ENCODE measurements at places on chromosomes 1 and 21. TPM values are rescaled to one million over a fixed set of nuclear protein-coding genes. Genes with fewer than 3 reads are reported as not detected.

GRCh38 chr1:86227026-86227425 lies 70.5 kb upstream of the COL24A1 start:
- peak; percentile 12 for DNase-seq

DNA sequence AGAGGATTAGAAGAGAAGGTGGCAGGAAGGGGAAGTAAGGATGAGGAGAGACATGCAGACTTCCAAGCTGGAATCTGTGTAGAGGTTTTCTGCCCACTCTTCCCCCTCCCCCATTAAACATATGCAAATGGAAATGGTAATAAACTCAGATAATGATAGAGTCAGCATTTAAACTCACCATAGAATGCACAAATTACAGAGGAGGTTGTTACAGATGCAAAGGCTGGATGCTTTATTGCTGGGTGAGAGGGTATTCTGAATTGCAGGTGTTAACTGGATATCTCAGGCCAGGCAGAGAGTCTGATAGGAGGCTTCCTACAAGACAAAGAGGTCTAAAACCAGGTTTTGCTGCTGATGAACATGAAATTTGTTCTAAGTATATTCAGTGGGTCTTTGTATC lies 372.5 kb downstream of the SEC16B start:
- no peak for DNase-seq

- no peak for DNase-seq
Measured at GRCh38 chr1:3014050-3014440, 7.2 kb upstream of the ACTRT2 start.

- DNase-seq: peak; percentile 33
Measured at GRCh38 chr1:202967684-202968281, 726 bp upstream of the CYB5R1 start.

The ESRRG gene
- polyA plus RNA-seq: not detected

The TRABD2B gene
- polyA plus RNA-seq: not detected

GRCh38 chr1:119435052-119435451 lies 20.1 kb downstream of the HSD3B2 start:
- peak; percentile 67 for DNase-seq

The OR2T2 gene
- polyA plus RNA-seq: not detected

DNA sequence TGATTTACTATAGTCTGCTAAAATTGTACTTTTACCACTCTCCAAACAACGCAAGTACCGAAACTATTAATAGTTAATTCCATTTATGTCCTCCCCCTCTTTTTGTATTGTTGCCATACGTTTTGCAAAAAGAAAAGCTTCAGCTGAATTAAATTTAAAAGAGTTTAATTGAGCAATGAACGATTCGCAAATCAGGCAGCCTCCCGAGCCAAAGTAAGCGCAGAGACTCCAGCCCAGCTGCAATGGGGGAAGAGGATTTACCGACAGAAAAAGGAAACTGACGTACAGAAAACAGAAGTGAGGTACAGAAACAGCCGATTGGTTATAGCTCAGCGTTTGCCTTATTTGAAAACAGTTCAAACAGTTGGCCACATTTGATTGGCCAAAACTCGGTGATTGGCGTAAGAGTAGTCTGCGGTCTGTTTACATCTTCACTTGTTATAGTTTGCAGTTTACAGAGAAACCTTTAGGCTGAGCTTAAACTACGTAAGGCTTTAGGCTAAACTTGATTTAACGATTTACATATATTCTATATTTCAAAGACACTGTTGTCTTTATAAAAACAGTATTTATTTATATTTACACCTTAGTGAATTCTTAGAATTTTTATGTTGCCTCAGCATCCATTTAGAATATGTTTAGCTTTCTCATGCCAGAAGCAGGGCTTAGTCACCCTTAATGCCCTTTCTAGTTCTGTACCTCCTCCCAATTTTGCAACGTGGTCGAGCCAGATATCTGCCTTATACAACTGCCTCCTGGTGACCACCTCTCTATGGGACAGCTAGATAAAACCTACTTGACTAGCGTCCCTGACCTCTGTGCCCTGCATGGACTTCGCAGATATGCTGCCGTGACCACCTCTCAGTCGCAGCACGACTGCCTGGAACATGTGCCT lies 23.8 kb downstream of the CR1 start:
- peak; percentile 40 for DNase-seq

The EMC1 gene
- polyA plus RNA-seq: 56.9 TPM

DNA sequence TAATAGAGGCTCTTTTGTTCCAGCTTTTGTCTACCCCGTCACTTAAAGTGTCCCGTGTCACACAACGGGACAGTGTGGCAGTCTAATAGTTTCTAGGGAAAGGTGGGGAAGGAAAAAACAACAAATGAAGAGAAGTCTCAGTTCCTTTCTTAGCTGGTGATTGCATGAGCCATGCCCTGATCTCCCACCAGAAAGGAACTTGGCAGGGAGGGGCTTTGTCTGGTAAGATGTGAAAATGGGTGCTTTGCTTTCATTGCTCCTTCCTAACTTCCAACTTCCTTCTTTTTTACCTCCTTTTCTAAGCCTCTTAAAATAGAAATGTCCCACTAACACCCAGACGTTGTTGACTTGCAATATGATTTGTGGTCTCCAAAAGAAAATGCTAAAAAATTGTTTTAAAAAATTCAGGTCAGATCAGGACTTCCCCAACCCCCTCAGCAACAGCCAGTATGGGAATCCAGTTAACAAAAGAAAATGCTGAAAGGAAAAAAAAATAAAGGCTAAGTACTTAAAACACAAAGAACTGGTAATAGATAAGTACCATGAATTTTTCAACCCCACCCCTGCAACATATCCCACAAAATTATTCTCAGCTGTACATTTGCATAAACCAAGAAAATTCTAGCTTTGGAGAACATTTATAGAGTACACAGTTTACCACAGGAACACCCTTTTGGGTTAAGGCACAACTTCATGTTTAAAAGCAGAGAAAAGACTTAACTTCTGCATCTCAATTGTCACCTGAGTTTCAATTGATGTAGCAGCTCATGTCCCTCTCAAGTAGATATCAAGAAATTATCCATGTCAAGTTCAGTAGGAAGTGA lies 106.2 kb downstream of the NIBAN1 start:
- DNase-seq: no peak

GRCh38 chr1:7429290-7429689 lies 341.8 kb upstream of the VAMP3 start:
- no peak for DNase-seq

- no peak for DNase-seq
Measured at GRCh38 chr1:201276891-201277290, 6.4 kb upstream of the PKP1 start.

- DNase-seq: no peak
Measured at GRCh38 chr1:194071205-194071604, 884.8 kb upstream of the B3GALT2 start.

The ALPL gene
- 0.95 TPM for polyA plus RNA-seq

GRCh38 chr1:185170291-185170848 lies 13.4 kb downstream of the SWT1 start:
- peak; percentile 68 for DNase-seq
